Activated CD8-positive, alpha-beta T cell treated with anti-CD3 and anti-CD28 coated beads, Interleukin-2, amount 10 ng/mL, durations not matched to agents 7 days and 5 days (primary cell): ENCODE measurements at places on chromosomes 4 and X. TPM values are rescaled to one million over a fixed set of nuclear protein-coding genes. Genes with fewer than 3 reads are reported as not detected.

Gene ELK1
- 58.7 TPM for total RNA-seq

- H3K36me3 ChIP-seq: peaks cover 4% of the 10 kb centered on the region
- H3K4me3 ChIP-seq: no peak overlapping the region
- no peak for DNase-seq
- H3K4me1 ChIP-seq: peaks cover 58% of the 10 kb centered on the region
These were observed 4.5 kb upstream of the WDR1 start for GRCh38 chr4:10120943-10121567.

- H3K36me3 ChIP-seq: no peaks in the 10 kb centered on the region
- H3K4me3 ChIP-seq: no peak overlapping the region
- H3K27ac ChIP-seq: no peak overlapping the region
- H3K27me3 ChIP-seq: no peaks in the 10 kb centered on the region
- peak; percentile 33 for DNase-seq
These were observed 137.4 kb downstream of the DKK2 start for GRCh38 chr4:106898621-106899230.

DNA sequence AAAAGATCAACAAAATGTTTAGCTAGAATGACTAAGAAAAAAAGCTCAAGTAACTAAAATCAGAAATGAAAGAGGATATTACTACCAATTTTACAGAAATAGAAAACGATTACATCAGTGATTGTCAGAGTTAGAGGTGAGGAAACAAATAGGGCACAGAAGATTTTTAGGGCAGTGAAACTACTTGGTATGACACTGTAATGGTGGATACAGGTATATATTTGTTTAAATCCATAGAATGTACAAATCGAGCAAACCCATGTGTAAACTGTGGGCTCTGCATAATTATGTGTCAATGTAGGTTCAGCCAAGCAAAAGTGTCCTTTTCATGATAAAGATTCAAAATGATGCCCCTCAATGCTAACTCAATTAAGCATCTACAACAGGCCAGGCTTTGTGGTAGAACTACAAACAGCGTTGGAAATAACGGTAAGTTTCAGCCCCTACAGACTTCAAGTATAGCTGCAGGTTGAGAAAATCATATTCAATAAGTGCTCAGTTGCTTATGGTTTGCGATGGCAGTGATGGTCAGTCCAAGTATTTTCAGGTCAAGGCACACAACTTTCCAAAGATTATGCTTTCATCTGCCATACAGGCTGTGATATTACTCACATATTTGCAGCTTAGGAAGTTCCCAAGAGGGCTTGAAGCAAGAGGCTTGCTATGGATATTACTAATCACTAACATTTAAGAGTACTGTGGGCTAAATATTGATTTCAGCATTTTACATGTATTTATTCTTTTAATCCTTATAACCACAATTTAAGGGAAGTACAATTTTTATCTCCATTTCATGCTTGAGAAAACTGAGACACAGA, 158.6 kb downstream of the TET2 start:
- no peak for DNase-seq
- no peaks in the 10 kb centered on the region for H3K27me3 ChIP-seq
- peak overlapping the region; percentile 37 for H3K27ac ChIP-seq
- peaks cover 18% of the 10 kb centered on the region for H3K4me1 ChIP-seq
- H3K4me3 ChIP-seq: no peak overlapping the region

Gene MAGEA9
- total RNA-seq: not detected

GRCh38 chr4:67694662-67695061, 6.3 kb downstream of the UBA6 start:
- DNase-seq: no peak
- H3K4me1 ChIP-seq: peaks cover 38% of the 10 kb centered on the region
- H3K4me3 ChIP-seq: no peak overlapping the region
- H3K36me3 ChIP-seq: peaks cover 59% of the 10 kb centered on the region

DNA sequence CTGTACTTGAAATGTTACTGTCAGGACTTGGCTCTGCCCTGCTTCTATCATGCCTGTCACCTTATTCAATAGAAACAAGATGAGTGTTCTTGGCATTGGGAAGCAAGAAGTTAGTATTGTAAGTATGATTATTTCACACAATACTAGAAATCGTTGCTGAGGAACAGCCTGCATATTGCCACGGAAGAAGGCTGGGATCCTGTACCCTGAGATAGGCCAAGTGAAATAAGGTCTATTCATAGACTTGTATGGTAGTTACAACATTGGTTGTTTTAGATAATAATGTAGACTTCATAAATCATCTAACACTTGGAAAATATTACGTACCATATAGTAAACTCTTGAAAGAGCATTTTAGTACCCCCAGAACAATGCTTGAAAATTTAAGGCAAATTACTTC, 215.9 kb downstream of the DMD start:
- no peak overlapping the region for H3K27ac ChIP-seq
- DNase-seq: no peak
- H3K36me3 ChIP-seq: no peaks in the 10 kb centered on the region
- no peak overlapping the region for H3K4me3 ChIP-seq
- no peaks in the 10 kb centered on the region for H3K27me3 ChIP-seq

- H3K4me3 ChIP-seq: no peak overlapping the region
- H3K4me1 ChIP-seq: no peaks in the 10 kb centered on the region
- H3K36me3 ChIP-seq: no peaks in the 10 kb centered on the region
- H3K27me3 ChIP-seq: no peaks in the 10 kb centered on the region
These were observed 477.1 kb downstream of the DTHD1 start for GRCh38 chr4:36758312-36759178.

DNA sequence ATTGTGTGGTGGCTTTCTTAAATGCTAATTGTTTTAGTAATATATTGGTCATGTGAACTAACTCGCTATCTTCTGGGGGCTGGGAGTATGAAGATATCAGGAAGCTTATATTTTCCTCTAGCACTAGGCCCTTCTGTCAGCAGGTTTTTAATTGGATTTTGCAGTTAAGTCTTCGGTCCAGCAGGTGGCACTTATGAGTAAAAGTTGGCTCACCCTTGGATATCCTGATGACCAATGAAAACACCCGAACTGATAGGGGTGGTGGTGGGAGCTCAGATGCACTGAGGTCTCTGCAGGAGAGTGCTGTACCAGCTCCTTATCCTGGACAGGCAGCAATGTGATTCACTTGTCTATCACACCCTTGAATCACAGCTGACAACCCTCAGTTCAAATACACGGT, 1365.8 kb upstream of the DIAPH2 start:
- H3K4me1 ChIP-seq: no peaks in the 10 kb centered on the region
- no peak overlapping the region for H3K27ac ChIP-seq
- no peaks in the 10 kb centered on the region for H3K27me3 ChIP-seq
- no peaks in the 10 kb centered on the region for H3K36me3 ChIP-seq
- no peak overlapping the region for H3K4me3 ChIP-seq
- no peak for DNase-seq

- H3K27me3 ChIP-seq: peaks cover 3% of the 10 kb centered on the region
- peaks cover 3% of the 10 kb centered on the region for H3K4me1 ChIP-seq
- no peak for DNase-seq
These were observed 200.0 kb upstream of the LDB2 start for GRCh38 chr4:17098401-17098800.

DNA sequence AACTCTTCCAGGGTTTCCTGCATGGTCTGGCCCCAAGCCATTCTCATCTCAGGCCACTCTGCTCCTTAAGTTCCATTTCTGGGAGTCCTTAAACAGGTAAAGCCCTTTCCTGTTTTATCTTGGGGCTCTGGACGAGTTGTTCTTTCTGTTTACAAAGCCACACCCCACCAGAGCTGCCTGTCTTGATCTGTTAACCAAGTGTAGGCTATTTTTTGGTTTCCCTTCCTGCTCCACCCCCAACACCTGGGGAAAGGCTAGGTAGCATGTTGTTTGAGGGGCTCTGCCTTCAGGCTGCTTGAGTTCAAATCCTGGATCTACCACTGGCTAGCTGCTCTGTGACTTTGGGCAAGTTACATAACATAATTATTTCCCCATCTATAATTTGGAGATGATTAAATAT, 40.0 kb downstream of the ERVMER34-1 start:
- peak overlapping the region; percentile 38 for H3K4me3 ChIP-seq
- H3K4me1 ChIP-seq: peaks cover 46% of the 10 kb centered on the region
- peaks cover 34% of the 10 kb centered on the region for H3K36me3 ChIP-seq
- H3K27ac ChIP-seq: peak overlapping the region; percentile 77
- no peak for DNase-seq
- H3K27me3 ChIP-seq: peaks cover 8% of the 10 kb centered on the region

Gene ARR3
- not detected for total RNA-seq

Gene ZDHHC9
- total RNA-seq: 4.7 TPM

Gene CT83
- not detected for total RNA-seq
